ENCODE measurements at places on chromosomes 1 and 21.
A peak's percentile ranks its signal among the peaks of the same experiment; 100 is the strongest.

DNA sequence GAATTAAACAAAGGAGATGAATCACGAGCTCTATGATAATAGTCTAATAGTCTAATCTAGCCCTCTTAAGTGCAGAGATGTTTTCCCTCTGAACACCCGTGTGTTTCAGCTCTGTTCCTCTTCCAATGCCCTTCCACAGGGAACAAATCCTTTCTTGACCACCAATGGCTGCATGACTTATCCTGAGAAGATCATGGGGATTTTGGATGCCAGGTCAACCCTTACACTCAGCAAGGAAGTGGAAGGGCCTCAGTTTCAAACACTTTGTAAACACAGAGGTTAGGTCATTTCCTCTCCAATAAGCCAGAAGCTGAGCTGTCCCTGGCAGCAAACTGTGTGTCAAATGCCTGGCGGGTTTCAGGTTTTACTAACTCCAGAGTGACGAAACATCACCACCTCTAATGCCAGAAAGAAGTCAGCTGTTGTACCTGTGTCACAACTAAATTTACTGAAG, 200.0 kb downstream of the GABPA start:
- DNase-seq, result no peak

- DNase-seq, result no peak
Observed at GRCh38 chr1:39370602-39371001, 120.8 kb upstream of the BMP8A start.

DNA sequence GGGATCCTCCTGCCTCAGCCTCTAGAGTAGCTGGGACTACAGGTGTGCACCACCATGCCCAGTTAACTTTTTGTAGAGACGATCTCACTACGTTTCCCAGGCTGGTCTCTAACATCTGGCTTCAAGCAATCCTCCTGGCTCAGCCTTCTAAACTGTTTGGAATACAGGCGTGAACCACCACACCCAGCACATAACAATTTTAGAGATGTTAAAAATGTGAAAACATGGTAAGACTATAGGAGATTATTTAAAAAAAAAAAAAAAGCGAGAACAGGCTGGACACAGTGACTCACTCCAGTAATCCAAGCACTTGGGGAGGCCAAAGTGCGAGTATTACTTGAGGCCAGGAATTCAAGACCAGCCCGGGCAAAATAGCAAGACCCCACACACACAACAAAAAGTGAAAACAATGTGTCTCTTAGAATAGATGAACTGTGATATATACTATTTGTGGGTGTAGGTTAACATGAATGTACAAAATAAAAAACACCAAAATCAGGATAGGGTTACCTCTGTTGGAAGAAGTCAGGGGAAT, 19.6 kb downstream of the CCDC18 start:
- no peak for DNase-seq

GRCh38 chr1:235989105-235989504, 75.8 kb downstream of the NID1 start:
- no peak for DNase-seq

DNA sequence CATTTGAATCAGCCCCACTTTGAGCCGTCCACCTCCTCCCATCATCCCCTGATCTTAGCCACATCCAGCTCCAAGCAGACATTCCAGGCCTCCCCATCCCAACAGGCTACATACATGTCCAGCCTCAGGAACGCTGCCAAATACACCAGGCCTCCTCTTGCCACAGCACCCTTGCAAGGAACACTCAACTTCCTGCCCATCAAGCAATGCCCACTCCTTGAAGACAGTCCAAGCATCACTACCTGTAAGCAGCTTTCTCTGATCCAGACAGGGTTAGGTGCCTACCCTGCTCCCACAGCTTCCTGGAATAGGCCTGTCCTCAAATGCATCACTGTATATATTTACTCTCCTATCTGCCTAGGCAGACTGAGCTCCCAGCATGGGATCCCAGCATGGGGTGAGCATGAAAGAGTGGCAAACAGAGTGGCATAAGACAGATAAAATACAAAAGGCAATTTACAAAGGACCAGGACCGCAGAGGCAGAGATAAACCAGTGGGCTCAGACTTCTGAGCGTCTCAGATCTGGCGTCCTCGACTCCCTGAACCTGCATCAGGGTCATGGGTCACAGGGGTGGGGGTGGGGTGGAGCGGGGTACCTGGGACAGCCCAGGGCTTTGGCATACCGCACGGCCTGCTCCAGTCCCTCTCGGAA, 816 bp downstream of the HYI start:
- DNase-seq, result peak; percentile 17

- peak; percentile 44 for DNase-seq
Observed at GRCh38 chr1:244439391-244440032, 12.2 kb downstream of the ADSS2 start.

- DNase-seq, result no peak
Observed at GRCh38 chr21:32256251-32256650, 22.6 kb downstream of the MIS18A start.

GRCh38 chr21:29072873-29073221, 601 bp downstream of the CCT8 start:
- no peak for DNase-seq

DNA sequence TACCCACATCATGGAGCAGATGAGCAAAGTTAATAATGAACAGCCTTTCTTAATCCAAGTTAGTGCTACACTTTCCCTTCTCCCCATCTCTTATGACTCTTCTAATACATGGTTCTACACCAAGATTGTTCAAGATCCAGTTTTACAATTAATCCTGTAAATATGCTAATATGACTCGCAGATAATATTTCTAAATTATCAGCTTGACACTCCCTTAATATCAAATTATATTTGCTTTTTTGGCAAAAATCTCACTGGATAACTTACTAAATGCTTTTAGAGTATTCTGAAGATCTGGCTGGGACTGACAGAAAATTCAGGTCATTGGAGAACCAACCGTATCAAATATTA, 24.4 kb upstream of the CR1L start:
- DNase-seq, result no peak

DNA sequence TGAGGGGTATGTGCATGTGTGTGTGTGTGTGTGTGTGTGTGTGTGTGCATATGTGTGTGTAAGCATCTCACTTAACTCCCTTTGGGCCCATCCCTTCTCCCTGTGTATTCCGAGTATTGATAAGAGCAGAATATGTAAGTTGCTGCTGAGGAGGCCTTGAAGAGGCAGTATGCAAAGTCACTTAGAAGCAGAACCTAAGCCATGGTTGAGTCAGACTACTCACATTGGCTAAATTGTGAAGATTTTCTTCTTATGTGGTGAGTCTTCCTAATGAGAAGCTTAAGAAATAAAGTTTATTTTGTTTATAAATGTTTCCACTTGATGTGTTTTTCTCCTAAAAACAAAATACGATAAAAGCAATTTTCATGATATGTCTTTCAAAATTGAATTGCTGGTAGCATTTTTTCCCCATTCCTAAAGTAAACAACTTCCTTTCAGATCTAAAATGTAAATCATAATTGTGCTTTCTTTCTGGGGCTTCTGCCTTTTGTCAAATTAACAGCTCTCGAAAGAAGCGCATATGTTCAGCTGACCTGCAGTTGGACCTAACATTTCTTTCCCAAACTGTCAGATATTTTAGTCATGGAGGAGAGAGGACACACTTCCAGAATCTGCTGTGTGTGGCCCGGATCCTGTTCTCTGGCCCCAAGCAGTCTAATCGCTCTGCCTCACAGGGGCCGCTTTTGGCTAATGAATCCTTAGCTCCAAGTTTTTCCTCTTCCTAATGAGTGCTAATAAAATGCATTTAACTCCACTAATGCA, 284.0 kb downstream of the DUSP10 start:
- no peak for DNase-seq

DNA sequence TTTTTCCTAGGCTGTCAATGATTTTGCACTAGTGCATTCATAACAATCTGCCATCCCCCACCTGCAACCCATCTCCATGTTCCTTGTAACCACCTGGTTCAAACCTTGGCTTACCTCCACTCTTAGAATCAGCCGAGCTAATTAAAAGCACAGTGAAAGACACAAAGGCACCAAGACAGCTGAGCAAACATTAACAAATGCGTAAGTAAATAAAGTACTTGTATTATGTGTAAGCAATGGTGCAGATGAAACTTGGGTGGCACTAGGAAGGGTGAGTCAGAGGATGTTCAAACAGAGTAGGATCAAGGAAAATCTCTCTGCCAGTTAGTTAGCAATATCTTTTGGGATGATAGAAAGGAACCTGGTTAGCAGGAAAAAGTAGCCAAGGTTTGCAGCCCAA, 5.1 kb upstream of the FOXJ3 start:
- no peak for DNase-seq

GRCh38 chr1:196685506-196685905, 33.7 kb downstream of the CFH start:
- no peak for DNase-seq

DNA sequence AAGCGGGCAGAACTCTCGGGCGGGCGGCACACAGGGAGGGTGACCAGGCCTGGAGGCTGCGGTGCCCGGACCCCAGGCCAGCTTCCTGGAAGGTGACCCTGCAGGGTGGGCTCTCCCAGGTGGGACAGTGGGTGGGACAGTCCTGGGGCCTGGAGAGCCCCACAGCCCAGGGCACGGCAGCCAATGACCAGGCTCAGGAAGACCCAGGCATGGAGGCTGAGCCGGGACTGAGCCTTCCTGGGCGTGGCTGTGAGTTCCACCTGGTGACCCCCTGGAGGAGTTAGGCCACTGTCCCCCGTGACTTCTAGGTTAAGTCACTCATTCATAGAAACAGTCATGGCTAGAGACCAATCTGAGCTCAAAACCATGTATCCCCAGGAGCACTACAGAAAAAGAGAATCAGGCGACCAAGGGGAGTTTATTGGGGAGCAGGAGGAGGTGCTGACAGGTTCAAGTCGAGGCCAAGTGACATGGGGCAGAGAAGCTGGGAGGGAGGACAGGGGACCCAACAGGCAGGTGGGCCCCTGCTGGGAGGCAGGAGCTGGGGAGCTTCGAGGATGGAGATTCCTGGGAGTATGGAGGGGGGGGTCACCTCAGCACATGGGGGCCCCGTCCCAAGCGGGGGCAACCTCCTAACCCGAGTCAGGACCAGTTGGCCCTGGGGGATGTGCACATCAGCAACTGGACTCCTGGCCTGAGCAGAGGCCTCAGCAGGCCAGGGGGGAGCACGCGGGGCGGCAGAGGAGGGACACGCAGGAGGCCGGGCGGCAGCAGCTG, 1.2 kb downstream of the KRTAP10-5 start:
- no peak for DNase-seq

DNA sequence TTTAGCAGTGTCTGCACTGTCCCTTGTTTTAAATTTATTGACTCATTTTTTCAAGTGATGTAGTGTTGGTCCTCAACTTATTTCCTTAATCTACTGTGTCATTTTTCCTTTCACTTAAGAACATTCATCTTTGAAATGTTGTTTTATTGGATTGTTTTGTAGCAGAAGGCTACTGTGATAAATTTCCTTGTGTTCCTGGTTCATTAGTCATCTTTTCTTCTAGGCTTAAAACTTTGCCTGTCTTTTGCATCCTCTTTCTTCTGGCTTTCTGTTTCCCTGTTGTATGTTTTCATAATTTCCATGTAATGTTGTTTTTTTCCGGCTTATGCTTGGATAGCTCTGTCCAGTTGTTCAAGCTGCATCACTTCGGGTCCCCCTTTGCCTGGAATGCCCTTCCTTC, 61.9 kb downstream of the UBE2T start:
- no peak for DNase-seq

- DNase-seq, result no peak
Observed at GRCh38 chr1:58939146-58939545, 155.3 kb upstream of the JUN start.

GRCh38 chr1:160605205-160605604, 25.9 kb upstream of the CD84 start:
- DNase-seq, result no peak

DNA sequence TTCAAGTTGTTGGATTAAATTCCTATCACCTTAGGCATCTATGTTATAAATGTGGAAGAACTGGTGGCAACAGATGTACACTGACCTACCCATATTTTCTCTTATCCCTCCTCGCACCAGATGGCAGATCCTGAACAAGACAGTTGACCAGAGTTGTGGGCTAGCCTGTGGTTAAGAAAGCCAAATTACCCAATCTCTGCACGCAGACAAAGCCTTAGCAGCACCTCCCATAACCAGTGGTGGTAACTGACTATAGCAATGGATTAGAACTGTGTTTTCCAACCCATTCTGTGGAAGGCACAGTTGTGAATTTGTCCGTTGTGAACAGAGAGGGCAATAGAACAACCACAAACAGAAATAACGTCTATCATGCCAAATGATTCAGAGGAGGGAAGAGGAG, 20.6 kb downstream of the ABCB10 start:
- no peak for DNase-seq

DNA sequence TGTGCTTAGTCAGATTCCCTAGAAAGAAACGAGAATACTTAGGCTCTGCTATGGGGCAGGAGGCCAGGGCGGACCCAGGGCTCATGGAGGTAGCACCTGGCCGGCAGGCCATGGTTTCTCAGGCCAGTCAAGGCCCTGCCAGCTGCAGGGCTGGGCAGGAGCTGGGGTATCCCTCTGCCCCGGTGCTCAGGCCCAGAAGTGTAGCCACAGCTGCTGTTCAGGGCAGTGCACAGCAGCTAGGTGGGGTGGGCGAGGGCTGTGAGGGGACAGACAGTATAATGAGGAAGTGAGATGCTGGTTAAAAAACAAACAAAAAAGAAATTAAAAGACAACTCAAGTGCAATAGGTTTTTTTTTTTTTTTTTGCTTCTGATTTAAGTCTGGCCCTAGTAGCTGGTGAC, 34.0 kb upstream of the EDN2 start:
- DNase-seq, result no peak

- no peak for DNase-seq
Observed at GRCh38 chr1:150309758-150310508, 11.4 kb upstream of the PRPF3 start.

DNA sequence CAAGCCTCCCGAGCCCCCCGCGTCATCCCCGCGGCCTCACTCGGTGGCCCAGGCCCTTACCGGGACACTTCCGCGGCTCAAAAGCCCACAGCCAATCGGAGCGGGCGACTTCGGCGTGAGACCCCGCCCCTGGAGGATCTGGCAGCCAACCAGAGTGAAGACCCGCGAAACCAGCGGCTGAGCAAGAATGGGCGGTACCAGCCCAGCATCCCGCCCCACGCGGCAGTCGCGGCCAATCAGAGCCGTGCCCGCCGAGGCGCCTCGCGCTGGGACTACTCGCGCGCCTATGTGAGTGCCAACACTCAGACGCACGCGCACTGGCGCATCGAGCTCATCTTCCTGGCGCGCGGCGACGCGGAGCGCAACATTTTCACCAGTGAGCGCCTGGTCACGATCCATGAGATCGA, 22.5 kb downstream of the DISP3 start:
- no peak for DNase-seq

GRCh38 chr1:68321084-68321685, 88.9 kb upstream of the WLS start:
- DNase-seq, result no peak

DNA sequence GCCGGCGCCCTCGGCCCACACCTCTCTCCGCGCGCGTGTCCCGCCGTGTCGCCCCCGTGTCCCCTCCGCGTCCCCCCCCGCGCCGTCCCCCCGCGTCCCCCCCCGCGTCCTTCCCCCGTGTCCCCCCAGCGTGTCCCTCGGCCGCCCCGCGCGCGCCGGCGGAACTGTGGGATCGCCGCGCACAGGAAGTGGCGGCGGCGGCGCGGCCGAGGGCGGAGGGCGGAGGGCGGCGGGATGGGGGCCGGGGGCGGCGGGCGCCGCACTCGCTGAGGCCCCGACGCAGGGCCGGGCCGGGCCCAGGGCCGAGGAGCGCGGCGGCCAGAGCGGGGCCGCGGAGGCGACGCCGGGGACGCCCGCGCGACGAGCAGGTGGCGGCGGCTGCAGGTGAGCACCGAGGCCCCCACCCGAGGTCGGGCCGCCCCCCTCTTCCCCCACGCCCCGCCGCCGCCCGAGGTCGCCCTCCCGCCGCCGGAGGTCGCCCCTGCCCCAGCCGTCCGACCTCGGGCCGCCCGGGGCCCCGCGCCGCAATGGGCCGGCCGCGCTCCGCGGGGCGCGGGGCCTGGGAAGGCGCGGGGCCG, at the start of gene AGPAT3:
TSS of gene AGPAT3 (plus strand) at position 262 of the 578 bp plus-strand sequence. CDS start 94,459 bp downstream, outside the sequence.
- DNase-seq, result peak; percentile 52

Measured in hematopoietic multipotent progenitor cell treated with erythropoietin and hydrocortisone succinate and interleukin-3 and kit ligand, for 17 days (in vitro differentiated cells).